NCI-H1436 treated with DMSO at 0.1 percent for 48 hours (cell line): ENCODE measurements at places on chromosomes 13 and 19.

GRCh38 chr19:6279620-6279930 lies 200 bp downstream of the MLLT1 start:
- no peak for DNase-seq

- no peak for DNase-seq
Measured at GRCh38 chr13:45209229-45209628, 8.4 kb upstream of the KCTD4 start.

GRCh38 chr13:110416131-110417025 lies 109.3 kb downstream of the COL4A2 start:
- DNase-seq = no peak

DNA sequence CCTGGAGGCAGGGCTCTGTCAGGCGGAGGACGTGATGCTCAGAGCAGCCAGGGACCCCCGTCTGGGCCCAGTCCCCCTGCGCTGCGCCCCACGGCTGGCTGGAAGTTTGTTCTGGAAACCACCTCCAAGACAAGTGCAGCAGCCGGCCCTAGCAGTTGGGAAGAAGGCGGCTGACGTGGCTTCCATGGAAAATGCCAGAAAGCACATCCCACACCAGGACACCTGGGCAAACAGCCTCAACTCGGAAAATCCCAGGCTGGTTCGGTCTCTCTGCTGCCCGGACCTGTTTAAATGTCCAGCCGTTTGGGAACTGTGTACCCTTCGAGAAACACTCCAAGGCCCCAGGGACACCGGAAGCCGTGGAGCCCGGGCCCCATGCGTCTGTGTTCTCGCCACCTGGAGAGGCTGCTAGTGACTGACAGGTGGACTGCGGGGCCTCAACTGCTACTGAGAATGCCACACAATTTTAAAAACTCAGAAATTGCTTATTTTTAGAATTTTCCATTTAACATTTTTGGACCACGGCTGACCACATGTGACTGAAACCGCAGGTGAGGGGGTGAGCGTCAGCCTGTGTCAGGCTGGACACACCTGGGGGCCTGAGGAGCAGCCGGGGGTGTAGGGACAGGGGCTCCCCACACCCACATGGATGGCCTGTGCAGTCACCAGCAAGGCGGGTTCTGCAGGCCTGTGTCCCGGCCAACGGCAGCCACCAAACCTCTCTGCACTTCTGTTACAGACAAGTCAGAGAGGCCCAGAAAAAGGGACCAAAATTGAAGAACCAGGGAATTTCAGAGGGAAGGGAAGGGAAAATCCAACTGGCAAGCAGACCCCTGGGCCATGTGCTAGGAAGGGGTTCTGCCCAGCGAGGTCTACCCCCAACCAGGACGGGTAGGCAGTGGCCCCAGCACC lies 31.7 kb downstream of the RASA3 start:
- DNase-seq = no peak

DNA sequence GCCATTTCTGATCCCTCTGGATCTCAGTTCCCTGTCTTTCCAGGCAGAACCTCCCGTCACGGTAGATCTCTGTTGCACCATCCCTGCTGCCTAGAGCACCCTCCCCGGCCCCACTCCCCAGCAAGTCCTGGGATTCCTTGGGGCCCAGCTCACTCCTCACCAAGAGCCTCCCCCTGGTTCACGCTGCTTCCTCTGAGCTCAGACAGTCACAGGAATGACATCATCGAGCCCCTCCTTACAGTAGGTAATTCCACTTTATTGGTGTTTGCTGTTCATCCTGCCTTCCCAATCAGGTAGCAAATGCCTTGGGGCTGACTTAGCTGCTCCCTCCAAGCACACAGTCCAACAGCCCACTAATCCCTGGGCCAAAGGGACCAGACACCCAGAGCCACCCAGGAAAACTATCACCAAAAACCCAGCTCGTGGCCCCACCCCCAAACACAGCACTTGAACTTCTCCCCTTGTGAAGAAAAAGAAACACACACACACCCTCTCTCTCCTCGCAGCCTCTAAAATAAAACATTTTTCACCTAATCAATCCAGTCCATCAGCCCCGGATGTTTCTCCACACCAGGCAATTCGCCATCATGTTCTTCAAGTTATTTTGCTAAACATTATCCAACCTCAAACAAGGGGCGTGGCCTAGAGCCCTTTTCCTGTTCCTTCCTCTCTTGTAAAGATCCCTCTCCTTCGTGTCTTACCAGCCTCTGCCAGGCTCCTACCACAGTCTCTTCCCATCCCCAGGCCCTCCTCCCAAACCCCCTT lies 2.5 kb downstream of the NAPA start:
- DNase-seq = no peak

- no peak for DNase-seq
Measured at GRCh38 chr19:38850976-38851621, 1.3 kb upstream of the HNRNPL start.

DNA sequence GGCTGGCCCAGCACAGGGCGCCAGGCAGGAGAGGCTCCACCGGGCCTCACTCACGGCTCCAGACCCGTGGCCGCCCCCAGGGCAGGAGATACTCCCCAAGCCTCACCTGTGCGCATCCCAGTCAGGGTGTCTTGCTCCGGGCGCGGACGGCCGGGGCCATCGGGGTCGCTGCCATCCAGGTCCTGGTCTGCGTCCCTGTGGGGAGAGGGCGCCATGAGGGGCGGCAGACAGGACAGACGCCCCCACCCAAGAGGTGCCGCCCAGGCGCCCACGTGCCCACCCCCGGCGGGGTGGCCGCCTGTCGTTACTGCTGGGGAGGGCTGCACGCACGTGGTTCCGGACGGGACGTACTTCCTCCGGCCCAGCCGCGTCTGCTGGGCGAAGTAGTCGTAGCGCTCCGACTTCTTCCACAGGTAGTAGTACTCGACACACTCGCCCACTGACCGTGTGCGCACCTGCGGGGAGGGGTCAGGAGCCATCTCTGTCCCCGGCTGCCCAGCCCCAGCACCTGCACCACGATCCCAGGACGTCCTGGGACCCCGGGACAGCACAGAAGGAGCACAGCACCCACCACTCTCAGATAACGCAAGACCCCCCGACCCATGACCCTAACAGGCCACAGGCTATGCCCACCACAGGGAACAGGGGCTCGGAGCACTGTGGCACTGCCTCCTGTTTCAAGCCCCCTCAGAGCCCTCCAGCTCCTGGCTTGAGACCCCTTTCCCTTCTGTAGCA lies 17.4 kb upstream of the PLPP2 start:
- no peak for DNase-seq
